Cerebellum (tissue), 4 donors: ENCODE measurements at places on chromosomes 13 and 19.

DNA sequence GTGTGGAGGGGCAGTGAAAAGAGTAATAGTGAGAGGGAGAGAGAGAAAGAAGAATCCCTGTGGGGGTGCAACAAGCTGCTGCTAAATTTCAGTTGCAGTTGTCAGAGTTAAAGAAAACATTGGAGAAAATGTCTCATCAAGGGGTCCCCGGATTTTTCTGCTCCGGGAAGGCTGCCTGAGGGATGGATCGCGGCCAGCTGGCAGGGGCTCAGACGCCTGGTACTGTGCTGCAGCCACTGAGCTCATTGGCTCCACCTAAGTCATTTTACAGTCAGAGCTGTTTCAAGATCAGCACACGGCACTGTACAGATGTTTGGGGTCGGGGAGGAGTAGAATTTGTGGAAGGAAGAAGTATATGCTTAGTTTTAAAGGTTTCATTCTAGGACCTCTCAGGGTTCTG, 106.2 kb downstream of the SHISA2 start:
- peak; percentile 57 for DNase-seq

- no peak for DNase-seq
Measured at GRCh38 chr13:47665043-47665442, 336.0 kb downstream of the SUCLA2 start.

- peak; percentile 33 for DNase-seq
Measured at GRCh38 chr19:48772503-48772953, 17.2 kb downstream of the FGF21 start.

GRCh38 chr13:84607261-84608013, 725.2 kb upstream of the SLITRK1 start:
- no peak for DNase-seq

GRCh38 chr19:58409010-58409790, 751 bp downstream of the ZNF584 start:
- DNase-seq = no peak

DNA sequence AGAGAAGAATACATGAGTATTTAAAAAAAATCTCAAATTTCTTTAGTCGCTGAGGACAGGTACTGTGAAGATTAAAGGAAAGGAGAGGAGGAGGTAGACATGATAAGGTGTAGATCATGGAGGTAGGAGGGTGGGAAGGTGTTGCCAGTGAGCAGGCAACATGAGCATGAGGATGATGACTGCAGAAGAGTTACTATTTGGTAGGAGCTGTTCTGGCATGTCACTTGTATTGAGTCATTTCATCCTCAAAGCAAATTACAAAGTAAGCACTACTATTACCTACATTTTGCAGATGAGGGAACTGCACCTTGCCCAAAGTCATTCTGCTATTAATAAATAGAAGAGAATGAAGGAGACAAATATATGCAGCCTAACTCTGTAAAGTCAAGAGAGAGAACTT, 435.8 kb upstream of the KLF12 start:
- no peak for DNase-seq

DNA sequence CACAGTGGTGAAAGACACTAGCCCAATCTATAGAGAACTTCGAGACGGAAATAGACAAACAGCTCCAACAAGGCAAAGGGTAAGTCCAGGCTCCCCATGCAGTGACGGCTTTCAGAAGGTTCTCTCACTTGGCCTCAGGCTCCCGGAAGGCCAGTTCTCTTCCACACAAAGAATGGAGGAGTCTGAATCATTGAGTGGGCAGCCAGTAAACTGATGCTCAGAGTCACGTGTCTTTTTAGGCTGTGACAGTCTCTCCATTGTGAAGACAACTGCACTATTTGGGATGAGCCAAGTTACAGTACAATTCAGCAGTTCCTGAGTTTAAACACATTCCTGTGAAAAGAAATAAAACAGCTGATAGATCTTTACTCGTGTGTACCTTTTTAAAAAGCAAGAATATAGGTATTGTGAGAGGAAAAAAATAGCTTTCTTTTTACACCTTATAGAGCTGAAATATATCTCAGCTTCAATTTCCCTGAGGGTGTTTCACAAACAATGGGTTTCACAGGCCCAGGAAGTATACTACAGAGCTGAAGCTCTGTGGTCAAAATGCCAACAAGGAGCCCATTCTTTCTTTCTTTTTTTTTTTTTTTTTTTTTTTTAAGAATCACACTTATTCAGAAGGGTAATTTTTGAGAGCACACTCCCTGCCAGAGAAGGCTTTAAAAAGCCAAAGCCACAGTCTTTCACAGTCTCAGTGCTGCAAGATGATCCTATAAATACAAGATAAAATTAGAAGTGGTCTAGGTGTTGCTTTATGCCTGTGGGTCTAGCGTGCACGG, 135.1 kb downstream of the FREM2 start:
- DNase-seq = no peak

DNA sequence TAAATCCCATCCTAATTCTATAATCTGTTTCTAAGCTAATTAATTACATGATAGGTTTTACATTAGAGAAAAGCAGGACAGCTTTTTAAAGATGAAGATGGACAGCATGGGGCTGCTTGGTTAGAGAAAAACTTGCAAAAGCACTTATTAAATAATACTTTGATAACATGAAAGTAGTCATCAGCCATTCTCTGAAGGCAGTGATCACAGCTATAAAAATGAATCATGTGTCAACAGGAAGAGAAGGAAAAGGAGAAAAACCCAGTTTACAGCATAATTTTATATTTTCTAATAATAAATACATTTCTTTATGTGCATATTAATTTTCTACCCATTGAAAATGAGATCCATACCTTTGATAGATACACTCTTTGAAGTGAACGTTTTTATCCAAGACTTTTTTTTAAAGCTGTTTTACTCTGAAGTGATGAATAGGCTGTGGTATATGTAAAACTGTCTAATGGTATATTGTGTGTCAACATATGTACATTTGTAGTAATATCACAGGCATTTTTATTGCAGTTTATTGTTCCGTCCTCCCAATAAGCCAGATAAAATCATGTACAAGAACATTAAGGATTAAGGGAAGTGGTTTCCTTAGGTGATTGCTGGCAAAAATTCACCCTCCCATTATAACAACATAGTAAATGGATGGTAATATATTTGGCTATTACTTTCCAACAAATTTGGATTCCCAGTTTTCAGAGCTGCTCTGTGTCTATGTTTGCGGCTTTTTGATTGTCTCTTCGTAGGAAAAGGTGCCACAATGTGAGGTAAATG, 1.3 kb upstream of the KLF5 start:
- no peak for DNase-seq

- DNase-seq = no peak
Measured at GRCh38 chr13:43136920-43137575, 113.7 kb downstream of the DNAJC15 start.

- DNase-seq = no peak
Measured at GRCh38 chr19:782185-782877, 14.9 kb upstream of the PTBP1 start.
